ENCODE measurements at places on chromosomes 3 and 15.
A peak's percentile ranks its signal among the peaks of the same experiment; 100 is the strongest.

DNA sequence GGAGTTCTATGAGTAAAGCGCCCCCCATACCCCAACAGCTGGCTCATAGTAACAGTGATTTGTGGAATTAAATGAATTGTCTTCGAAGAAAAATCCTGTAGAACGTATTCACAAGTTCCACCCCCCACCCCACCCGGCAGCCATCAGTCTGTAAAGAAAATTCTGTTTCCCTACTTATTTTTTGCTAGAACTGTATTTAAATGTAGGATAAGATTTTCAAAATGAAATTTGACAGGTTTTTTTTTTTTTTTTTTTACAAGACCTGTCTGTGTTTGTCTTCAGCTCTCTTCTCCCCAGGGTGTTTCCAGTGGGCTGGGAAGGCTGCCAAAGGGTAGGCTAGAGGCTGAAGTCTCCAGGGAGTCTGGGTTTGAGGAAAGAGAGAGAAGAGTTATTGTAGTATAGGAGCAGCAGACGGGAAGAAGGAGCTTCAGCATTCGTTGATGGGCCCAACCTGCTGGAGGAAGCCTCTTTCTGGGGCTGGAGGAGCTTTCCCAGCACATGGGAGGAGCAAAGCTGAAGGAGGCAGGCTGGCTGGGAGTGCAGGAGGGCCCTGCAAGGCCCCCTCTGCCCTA, 130.6 kb upstream of the SEMA6D start:
- DNase-seq, result no peak

- no peak for DNase-seq
These were observed 43.5 kb downstream of the KY start for GRCh38 chr3:134607054-134608022.

DNA sequence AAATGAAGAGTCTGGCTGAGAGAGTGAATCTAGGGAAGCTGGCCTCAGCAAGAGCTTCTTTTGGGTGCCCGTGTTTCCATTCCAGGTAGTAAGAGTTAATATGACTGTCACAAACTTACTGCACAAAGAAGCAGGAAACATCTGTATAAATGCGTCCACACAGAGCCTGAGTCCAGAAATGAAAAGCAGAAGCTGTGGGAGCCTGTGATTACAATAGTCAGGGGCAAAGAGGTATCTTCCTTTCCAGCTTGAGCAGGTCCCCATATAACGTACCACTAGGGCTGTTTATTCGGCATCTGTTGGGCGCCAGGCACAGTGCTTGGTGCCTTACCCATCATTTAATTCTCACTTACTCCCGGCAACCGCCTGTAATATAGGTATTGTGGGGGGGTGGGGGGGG, 40.5 kb upstream of the B3GNT5 start:
- no peak for DNase-seq

GRCh38 chr3:61821823-61822251, 260.5 kb downstream of the PTPRG start:
- DNase-seq, result no peak

DNA sequence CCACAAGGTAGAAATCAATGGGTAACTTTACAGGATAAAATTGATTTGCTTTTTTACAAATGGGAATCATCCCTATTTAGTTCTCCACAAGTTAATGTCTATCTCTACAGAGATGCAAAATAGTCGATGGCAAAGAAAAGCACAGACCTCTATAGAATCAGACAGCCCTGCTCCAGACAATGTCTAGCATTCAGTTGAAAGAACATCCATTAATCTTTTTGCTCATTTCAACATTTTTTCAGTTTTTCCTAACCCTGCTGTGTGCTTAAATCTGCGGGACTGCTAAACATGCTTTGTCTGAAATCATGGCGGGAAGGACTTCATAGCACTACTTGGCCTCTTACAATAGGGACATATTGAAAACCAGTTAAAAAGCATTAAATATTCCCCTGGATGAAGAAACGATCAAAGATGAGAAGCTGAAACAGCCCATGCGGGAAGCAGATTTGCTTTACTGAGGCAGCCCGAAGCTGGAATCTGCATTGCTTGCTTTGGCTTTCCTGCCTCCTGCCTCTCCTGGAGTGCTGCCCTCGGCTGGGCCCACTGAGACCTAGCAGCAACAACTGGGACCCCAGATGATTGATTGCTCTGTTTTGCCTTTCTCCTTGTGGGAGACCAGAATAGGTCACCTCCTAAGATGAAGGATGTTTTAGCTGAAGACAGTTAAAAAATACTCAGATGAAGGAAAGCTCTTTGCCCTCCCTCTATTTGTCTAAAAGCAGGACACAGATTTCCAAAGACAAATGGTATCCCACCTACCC, 38.5 kb upstream of the RASGRP1 start:
- no peak for DNase-seq

- DNase-seq, result no peak
These were observed 88.0 kb downstream of the CRTC3 start for GRCh38 chr15:90617668-90618097.

DNA sequence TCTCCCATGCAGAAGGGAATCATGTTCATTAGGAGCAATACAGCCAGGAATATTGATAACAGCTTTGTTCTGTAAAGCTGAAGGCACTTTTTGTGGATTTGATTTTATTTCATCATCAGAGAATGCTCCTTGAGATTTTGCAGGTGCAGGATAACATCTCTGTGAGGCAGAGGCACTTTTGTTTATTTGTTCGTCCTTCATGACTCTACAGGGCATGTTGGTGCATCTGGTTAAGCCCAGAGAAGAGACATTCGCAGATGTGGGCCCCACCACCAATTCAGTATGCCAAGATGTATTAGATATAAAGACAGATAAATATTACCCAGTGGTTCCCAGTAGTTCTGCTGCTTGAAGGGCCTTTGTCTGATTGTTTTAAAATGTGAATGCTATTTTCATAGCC, 368.1 kb upstream of the SEMA6D start:
- no peak for DNase-seq

GRCh38 chr3:32502946-32503286, 264 bp upstream of the CMTM6 start:
- DNase-seq, result no peak

DNA sequence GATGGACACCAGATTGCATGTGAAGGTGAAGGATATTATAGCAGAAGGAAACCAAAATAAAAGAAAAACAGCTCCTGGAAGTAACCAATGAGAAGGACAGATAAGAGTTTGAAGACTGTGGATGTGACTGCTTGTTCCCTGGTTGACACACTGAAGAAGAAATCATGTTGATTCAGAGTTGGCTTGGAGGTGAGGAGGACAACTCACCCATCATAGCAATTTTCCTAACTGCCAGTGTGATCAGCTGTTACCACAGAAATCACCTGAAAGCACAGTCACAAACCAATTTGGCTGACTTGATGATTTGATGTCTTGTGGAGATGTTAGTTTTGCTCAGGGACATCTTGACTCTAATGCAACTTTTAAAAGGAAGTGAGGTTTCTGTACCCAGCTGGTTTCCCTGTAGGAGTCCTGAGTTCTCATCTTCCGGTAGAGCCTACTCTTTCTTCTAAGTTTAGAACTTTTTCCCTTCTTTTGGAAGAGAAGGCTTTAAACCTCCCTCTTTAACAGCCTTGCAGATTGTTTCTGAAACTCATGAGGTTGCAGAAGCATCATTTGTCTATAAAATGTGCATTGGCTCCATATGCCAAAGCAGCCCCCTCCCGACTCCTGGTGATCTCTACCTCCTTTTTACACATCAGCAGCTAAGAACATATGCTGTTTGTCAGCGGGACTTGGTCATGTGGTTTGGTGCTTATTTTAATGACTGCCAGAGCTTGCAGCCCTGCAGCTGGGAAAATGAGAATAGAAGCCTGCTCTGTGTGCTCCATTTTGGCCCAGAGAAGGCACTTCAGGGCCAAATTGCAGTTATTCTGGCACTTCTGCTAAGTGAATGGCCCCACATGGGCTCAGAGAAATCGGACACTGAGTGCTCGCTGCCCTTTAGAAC, 10.3 kb downstream of the ATG7 start:
- DNase-seq, result no peak

GRCh38 chr15:101042320-101042719, 123.2 kb downstream of the LRRK1 start:
- DNase-seq, result no peak

GRCh38 chr15:68220489-68220888, 9.0 kb downstream of the CLN6 start:
- DNase-seq, result no peak

DNA sequence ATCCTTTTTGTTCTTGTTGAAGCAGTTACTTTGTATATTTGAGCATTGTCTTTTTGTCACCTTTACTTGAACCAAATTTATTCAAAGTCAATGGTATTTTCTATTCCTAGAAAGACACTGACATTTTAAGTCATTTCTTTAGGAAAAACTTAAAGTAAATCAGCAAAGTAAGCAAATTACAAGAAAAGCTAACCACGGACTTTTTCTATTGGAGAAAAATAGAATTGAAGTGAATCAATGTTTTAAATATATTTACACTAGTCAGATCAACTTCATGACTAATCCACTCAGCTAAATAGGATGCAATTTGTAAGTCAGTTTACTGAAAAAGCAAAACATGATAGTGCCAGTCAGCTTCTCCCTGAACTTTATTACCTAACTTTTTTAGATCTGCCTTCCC, 733.8 kb upstream of the ALCAM start:
- DNase-seq, result no peak

GRCh38 chr3:133282236-133282635, 117.6 kb upstream of the BFSP2 start:
- no peak for DNase-seq

DNA sequence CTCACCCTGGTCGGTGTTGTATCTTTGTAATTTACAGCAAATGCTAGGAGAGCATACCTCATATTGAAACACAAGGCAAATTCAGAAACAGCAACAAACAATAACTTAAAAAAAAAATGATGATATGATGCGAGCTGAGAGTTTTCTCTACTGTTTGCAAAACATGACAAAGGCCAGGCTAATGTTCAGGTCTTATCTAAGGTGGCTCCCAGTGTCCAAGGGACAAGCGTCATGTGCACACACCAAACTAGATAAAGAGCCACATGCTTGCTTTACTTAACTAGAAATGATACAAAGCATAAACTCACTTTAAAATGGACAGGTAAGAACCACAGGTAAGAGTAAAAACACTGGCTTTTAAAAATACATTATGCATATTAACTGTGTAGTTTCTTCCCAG, 375.9 kb downstream of the FOXP1 start:
- DNase-seq, result no peak

GRCh38 chr3:166248784-166249183, 411.6 kb upstream of the BCHE start:
- DNase-seq, result no peak

DNA sequence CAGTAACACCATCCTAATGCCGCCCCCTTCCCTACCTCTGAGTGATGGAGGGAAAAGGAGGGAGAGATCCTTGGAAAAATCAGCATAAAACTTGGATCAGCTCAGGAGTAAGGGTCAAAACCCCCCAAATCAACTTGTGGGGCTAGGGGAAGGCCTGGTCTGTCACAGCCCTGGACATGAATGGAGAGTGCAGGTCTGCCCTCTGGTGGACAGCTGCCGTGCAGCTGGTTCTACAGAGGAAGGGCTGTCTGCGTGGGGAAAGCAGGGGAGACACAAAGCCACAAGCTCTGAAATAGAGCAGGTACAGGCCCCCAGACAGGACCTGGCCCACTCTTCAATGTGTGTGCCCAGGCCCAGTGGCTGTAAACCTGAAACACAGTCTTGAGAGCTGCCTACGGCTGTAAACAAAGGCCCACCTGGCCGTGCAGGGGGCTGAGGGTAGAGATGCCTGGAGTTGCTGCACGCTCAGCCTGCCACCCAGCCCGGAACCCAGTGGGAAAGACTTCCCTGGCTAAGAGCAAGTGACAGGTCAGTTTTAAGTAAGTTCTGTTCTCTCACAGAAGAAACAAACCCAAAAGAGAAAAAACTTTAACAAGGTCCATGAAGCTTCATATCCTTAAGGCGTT, 16.4 kb downstream of the CLK3 start:
- DNase-seq, result peak; percentile 27

- DNase-seq, result no peak
These were observed 643 bp upstream of the LMCD1 start for GRCh38 chr3:8500989-8501370.

DNA sequence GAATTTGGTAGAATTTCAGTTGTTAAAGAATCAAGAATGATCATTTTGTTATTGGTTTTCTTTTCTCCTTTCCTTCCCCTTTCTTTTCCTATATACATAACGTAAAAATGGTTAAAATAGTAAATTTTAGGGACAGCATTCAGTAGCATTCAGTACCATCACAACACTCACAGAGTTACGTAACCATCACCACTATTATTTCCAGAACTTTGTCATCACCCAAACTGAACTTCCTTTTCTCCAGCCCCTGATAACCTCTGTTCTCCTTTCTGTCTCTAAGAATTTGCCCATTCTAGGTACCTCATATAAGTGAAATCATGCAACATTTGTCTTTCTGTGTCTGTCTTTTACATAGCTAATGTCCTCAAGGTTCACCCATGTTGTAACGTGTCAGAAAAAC, 165.3 kb downstream of the AKAP13 start:
- DNase-seq, result no peak

DNA sequence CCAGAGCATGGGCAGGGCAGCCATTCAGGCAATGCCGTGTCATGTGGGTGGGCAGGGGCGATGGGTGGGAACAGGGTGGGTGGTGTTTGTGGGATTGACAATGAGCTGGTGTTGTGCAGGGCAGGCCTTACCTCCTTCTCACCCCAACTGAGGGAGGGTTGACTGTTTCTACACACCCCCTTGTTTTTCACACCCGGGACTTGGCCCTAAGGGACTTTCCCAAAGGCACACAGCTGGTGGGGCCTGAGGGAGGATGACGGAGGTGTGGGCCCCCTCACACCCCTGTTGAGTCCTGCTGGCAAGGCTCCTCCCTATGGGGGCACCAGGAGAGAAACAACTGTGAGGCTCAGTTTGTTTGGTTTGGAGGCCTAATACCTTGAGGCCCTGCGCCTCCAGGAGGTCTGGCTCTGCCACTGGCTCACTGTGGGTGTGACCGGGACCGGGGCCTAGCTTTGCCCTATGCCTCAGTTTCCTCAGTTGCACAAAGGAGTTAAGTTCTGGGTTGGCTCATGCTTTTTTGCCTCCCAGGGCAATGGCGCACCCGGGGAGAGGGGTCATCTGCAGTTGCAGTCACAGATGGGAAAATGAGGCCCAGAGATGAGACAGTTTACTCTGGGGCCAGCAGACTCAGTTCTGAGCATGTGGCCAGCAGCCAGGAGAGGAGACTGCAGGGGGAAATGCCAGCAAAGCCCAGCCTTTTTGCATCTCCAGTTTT, 5.1 kb upstream of the DNAH1 start:
- no peak for DNase-seq

GRCh38 chr3:56874269-56874668, 72.5 kb upstream of the ARHGEF3 start:
- DNase-seq, result no peak

DNA sequence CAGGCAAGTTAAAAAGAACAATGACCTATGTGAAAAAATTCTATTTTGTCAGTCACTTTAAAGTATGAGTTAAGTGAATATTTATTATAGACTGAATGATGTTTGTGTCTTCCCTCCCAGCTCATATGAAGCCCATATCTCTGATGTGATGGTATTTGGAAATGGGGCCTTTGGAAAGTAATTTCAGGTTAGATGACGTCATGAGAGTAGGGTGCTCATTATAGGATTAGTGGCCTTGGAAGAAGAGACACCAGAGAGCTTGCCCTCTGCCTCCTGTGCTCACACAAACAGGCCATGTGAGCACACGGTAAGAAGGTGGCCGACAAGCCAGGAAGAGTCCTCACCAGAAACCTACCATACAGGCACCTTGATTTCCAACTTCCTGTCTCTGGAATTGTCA, 138.8 kb upstream of the TNIK start:
- no peak for DNase-seq

Data from activated naive CD4-positive, alpha-beta T cell (primary cell).